Upper lobe of right lung (tissue), 1 donor: ENCODE measurements at places on chromosomes 11 and 22. TPM values are rescaled to one million over a fixed set of nuclear protein-coding genes. Genes with fewer than 3 reads are reported as not detected.

TNNT3 gene
- 0.43 TPM for total RNA-seq

KRTAP5-1 gene
- not detected for total RNA-seq

- no peak overlapping the region for H3K4me3 ChIP-seq
- no peak for DNase-seq
- H3K36me3 ChIP-seq: no peaks in the 10 kb centered on the region
- no peaks in the 10 kb centered on the region for H3K27me3 ChIP-seq
Observed at GRCh38 chr22:45064313-45065278, 54.8 kb upstream of the PHF21B start.

DNA sequence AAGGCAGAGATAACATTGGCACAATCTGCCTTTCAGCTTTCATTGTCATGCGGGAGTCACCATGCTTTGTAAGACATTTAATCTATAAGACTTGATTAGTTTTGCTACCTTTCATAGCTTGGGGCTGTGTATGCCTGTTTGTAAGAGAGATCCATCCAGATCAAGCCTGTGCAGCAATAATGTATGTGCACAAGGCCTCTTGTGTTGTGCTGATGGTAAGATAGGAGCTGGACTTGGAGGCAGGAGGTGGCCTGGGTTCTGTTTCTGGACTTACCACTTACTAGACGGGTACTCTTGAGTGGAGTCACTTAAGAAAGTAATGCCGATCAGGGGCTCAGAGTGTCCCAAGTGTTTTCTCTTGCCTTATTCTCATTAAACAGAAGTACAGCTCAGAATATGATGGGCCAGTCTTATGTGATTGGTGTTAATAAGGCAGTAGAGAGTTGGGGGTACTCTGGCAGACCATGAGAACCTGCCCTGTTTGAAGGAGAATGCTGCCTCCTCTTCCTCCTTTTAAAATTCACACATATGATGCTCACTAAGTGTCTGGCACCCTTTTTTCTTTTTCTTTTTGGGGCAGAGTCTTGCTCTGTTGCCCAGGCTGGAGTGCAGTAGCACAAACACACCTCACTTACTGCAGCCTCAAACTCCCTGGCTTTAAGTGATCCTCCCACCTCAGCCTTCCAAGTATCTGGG is 30.9 kb downstream of the PTPRJ start:
- H3K36me3 ChIP-seq: no peaks in the 10 kb centered on the region
- H3K27me3 ChIP-seq: no peaks in the 10 kb centered on the region
- H3K27ac ChIP-seq: no peak overlapping the region
- no peak for DNase-seq
- no peak overlapping the region for H3K4me3 ChIP-seq

SLC22A25 gene
- total RNA-seq: not detected

NCR3LG1 gene
- 5.6 TPM for total RNA-seq

DNA sequence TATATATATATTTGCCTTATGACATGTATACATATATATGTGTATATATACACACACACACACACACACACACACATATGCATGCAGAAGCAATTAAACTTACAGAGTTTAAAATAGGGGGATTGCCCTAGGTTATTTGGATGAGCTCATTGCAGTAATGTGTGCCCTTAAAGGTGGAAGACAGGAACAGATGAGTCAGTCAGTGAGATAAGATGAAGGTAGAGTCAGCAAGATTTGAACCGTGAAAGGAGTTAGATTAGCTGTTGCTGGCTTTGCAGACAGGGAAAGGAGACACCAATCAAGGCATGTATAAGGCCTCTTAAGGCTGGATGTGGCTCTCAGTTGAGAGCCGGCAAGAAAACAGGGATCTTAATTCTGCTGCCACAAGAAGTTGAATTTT is 902.4 kb upstream of the RAG2 start:
- no peak for DNase-seq
- H3K4me3 ChIP-seq: no peak overlapping the region
- H3K4me1 ChIP-seq: no peaks in the 10 kb centered on the region
- no peaks in the 10 kb centered on the region for H3K36me3 ChIP-seq
- H3K27me3 ChIP-seq: no peaks in the 10 kb centered on the region
- H3K27ac ChIP-seq: no peak overlapping the region

SLC43A3 gene
- 117 TPM for total RNA-seq

DNA sequence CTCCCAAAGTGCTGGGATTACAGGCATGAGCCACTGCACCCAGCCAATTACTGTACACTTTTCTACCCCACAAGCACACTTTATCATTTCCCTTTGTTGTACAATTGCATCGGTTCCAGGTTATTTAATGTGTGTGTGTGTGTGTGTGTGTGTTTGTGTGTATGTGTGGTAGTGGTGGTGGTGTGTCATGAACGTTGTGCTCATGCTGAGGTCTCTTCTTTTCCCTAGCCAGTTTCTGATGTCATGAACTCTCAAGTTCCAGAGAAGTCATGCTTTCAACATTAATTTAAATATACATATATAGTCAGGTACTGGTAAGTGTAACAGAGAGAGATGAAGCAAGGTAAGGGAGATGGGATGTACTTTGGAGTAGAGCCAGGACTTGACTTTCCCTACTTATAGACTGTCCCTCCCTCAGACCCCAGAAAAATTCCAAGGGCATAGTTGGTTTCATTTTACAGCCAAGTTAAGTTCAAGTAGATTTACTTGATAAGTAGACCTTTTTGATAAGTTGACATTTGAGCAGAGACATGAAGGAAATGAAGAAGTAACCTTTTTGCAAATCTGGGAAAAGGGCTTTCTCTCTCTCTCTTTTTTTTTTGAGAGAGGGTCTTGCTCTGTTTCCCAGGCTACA is 42.7 kb downstream of the WEE1 start:
- H3K27ac ChIP-seq: no peak overlapping the region
- H3K27me3 ChIP-seq: no peaks in the 10 kb centered on the region
- peaks cover 20% of the 10 kb centered on the region for H3K4me1 ChIP-seq
- no peak for DNase-seq
- no peaks in the 10 kb centered on the region for H3K36me3 ChIP-seq

GRCh38 chr11:16167706-16168487 is 188.4 kb downstream of the SOX6 start:
- H3K27me3 ChIP-seq: no peaks in the 10 kb centered on the region
- H3K4me1 ChIP-seq: no peaks in the 10 kb centered on the region
- H3K36me3 ChIP-seq: no peaks in the 10 kb centered on the region
- no peak overlapping the region for H3K27ac ChIP-seq
- H3K4me3 ChIP-seq: no peak overlapping the region

GRCh38 chr11:23370580-23371275 is 510.5 kb upstream of the CCDC179 start:
- no peaks in the 10 kb centered on the region for H3K27me3 ChIP-seq
- H3K36me3 ChIP-seq: no peaks in the 10 kb centered on the region
- no peak overlapping the region for H3K27ac ChIP-seq
- no peak overlapping the region for H3K4me3 ChIP-seq
- DNase-seq: no peak
- H3K4me1 ChIP-seq: no peaks in the 10 kb centered on the region

DNA sequence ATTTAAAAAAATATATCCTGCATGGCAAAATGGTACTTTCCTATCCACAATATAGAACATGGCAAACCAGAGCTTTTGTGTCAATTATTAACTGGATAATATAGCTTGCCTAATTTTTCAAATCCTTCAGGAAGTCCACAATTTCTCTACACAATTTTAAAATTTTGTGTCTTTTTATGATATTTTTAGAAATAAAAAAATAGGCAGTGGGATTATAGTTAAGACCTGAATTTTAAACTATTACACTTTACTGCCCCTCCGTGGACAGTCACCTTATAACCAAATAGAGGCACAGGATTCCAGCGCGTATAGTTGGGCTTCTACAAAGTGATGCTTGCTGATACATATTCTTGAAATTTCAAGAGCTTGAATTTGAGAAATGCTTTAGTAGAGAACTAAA is 2.1 kb upstream of the DMC1 start:
- DNase-seq: no peak
- H3K27me3 ChIP-seq: peaks cover 8% of the 10 kb centered on the region
- no peaks in the 10 kb centered on the region for H3K36me3 ChIP-seq
- no peak overlapping the region for H3K27ac ChIP-seq
- peaks cover 6% of the 10 kb centered on the region for H3K4me1 ChIP-seq
- H3K4me3 ChIP-seq: no peak overlapping the region

SPTBN2 gene
- 8.1 TPM for total RNA-seq

FOLR3 gene
- 29.0 TPM for total RNA-seq

DNA sequence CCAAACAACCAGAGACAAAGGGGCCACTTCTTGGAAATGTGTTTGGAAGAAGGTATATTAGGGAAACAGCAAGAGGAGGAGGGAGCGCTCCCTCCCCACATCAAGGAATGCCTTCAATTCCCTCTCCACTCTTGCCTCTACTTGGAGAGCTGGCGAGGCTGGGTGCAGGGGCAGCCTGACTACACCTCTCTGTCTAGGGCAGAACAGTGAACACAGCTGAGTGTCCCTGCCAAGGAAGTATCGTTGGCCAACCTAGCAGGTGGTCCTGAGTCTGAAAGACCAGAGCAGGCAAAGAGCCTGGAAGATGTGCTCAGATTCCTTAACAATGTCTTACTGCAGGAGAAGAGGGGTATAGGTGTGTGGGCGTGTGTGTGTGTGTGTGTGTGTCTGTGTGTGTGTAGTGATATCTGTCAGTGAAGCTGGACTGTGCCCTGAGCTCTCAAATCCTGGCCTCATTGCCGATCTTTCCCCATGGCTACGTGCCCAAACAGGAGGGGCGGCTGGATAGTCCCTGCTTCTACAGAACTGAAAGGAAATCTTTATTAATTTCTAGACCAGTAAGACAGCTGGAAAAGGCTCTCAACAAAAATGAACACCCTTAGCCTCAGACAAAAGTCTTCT is 46.8 kb downstream of the PAMR1 start:
- no peaks in the 10 kb centered on the region for H3K36me3 ChIP-seq
- no peak for DNase-seq
- no peak overlapping the region for H3K27ac ChIP-seq
- H3K4me3 ChIP-seq: no peak overlapping the region
- H3K4me1 ChIP-seq: no peaks in the 10 kb centered on the region

RCOR2 gene
- 0.69 TPM for total RNA-seq

DNA sequence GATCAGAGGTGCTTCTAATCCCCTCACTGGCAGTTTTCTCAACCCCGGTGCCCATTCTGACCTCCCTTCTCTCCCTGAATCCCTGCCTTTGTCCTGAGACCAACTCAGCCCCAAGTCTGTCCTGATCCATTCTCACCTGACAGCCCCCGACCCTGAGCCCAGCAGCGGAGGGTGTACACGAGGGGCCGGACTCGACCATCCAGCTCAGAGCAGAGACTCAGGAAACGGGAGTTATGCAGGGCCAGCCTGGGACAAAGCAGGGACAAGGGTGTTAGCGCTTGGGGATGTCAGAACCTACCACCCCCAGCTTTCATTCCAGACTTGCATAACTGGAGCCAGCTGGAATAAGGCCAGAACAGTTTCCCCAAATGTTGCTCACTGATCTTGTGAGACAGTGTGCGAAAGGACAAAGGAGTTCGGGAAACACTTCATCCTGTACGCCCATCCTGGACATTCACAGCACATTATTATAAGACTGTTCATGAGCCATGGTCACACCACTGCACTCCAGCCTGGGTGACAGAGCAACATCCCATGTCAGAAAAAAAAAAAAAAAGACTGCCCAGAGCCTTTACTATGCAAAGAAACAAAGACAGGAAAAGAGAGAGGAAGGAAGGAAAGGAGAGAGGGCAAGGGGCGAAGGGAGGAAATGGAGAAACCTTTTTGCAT is 3.5 kb upstream of the EEF1G start:
- no peak overlapping the region for H3K4me3 ChIP-seq
- peaks cover 26% of the 10 kb centered on the region for H3K4me1 ChIP-seq
- no peak for DNase-seq

MYO18B gene
- 0.14 TPM for total RNA-seq

GGTLC3 gene
- total RNA-seq: 13.1 TPM

DNA sequence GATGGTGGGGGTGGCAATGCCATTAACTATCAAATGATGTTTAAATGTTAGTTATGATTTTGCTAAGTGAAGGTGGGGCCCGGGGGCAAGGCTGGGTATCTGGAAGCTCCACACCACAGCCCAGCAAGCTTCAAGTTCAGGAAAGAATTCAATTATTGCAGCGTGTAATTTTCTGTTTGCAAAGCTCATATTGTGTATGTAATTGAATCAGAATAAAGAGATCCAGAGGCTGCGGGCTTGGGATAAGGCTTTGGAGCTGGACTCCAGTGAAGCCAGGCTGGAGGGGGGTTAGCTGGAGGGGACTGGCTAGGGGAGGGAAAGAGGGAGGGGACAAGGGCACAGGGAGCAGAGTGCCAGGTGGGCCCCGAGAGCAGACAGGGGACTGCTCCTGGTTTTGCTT is 557.1 kb upstream of the CADM1 start:
- H3K27me3 ChIP-seq: peaks cover 4% of the 10 kb centered on the region
- no peaks in the 10 kb centered on the region for H3K4me1 ChIP-seq
- H3K36me3 ChIP-seq: no peaks in the 10 kb centered on the region
- H3K27ac ChIP-seq: no peak overlapping the region
- no peak overlapping the region for H3K4me3 ChIP-seq
- no peak for DNase-seq

ZNF280A gene
- not detected for total RNA-seq

OR51E2 gene
- not detected for total RNA-seq

- peaks cover 7% of the 10 kb centered on the region for H3K4me1 ChIP-seq
- no peak for DNase-seq
- H3K36me3 ChIP-seq: no peaks in the 10 kb centered on the region
- H3K27ac ChIP-seq: no peak overlapping the region
Observed at GRCh38 chr11:46450846-46451477, 59.4 kb upstream of the CHRM4 start.

DNA sequence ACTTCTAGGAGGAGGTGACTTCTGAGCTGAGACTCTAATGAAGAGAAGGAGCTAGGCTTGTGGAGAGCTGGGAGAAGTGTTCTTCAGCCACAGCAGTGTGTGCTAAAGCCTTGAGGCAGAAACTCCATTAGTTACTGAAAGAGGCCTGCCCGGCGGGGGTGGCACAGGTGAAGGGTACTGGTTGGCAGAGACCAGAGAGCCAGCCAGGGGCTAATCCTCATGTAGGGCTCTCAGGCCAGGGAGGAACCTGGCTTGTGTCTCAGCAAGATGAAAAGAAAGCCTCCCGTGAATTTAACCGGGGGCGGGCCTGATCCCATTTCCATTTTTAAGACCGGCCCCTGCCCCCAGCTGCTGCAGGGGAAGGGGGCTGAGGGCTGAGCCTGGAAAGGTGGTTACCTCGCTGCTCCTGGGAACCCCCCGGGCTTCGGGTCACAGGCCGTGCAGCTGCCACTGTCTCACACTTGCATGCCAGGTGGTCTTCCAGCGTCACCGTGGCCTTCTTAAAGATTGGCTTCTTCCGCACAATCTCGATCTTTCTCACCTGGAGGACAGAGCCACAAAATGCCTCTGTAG is 15.0 kb downstream of the PDGFB start:
- H3K4me3 ChIP-seq: no peak overlapping the region
- H3K27ac ChIP-seq: no peak overlapping the region
- H3K4me1 ChIP-seq: peaks cover 11% of the 10 kb centered on the region
- no peaks in the 10 kb centered on the region for H3K27me3 ChIP-seq

GRCh38 chr11:119550053-119550752 is 127.2 kb upstream of the THY1 start:
- no peak overlapping the region for H3K4me3 ChIP-seq
- no peak overlapping the region for H3K27ac ChIP-seq
- no peaks in the 10 kb centered on the region for H3K4me1 ChIP-seq
- H3K27me3 ChIP-seq: no peaks in the 10 kb centered on the region
- no peaks in the 10 kb centered on the region for H3K36me3 ChIP-seq
